ENCODE measurements at places on chromosomes 2 and 18.

GRCh38 chr2:212843409-212844199, 305.0 kb upstream of the ERBB4 start:
- DNase-seq: no peak

DNA sequence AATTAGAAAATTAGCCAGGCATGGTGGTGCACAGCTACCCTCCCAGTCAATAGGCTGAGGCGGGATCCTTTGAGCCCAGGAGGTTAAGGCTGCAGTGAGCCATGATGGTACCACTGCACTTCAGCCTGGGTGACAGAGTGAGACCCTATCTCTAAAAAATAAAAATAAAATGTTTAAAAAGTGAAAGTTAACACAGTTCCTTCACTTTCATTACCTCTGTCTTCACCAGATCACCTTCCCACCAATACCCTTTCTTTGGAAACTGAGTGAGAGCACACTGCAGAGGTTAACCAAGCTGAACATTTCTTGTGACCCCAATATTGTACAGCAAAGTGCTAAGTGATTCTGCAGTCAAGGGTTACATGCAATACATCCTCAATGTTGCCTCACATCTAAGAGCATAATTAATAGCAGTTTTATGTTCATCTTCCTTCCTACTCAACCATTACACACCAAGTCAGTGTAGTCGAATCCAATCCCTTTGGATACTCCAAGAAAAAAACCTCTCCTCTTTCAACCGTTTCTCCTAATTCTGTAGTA, 1.7 kb downstream of the L3MBTL4 start:
- DNase-seq: no peak

- no peak for DNase-seq
These were observed 15.3 kb upstream of the MPPE1 start for GRCh38 chr18:11923450-11923849.

DNA sequence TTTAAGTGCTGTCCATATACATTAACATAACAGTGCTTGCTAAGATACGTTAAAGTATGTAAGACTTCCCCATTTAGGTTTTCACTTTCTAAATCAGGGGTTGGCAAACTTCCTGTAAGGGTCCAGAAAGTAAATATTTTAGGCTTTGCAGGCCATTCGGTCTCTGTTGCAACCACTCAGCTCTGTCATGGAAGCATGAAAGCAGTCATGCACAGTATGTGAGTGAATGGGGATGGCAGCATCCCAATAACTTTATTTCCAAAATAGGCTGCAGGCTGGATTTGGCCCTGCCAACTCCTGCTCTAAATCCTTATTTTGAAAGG, 128.7 kb downstream of the PLA2R1 start:
- DNase-seq: no peak

DNA sequence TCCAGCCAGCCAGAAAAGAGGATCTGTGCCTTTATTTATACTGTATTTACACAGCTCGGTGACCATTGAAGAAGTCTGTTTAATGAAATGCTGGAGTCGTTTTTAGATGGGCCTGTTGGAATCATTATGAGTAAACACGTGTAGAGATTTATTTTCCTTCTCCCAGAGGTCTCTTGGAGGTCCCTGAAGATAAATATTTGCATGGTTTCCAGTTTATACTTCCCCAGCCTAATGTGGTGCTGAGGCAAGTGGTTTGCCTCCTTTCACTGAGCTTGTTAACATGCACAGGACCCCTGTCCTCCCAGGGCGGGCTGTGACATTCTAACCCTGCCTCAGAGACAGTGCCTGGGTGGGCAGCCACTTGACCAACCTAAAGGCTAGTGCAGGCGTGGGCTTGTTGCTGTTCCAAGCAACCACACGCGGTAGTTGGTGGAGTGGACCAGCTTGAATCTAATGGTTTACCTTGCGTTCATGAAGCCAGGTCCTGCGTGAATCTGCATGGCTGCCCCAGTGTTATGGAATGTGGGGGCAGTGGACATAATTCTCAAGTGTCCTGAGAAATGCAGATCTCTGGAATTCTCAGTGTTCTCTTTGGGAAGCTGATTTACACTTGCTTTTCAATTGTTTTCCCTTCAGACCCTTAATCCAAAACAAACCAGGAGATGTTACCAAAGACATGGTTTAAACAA, 130.2 kb upstream of the DLX2 start:
- DNase-seq: no peak

DNA sequence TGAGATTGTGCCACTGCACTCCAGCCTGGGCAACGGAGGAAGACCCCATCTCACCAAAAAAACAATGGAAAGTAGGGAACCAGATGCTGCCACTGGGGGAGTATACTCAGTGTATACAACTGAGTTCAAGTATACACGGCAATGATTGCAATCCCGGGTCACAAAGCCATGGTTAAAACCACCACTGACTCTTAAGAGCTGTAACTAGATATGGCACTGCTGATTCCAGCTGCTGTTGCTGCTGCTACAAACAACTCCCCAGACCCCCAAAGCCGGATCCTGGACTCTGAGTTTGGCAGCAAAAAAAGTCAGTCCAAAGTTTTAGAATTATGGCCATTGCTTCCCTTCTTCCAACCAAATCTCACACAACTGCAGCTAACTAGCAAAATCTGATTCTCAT, 43.7 kb upstream of the COX7A2L start:
- no peak for DNase-seq

DNA sequence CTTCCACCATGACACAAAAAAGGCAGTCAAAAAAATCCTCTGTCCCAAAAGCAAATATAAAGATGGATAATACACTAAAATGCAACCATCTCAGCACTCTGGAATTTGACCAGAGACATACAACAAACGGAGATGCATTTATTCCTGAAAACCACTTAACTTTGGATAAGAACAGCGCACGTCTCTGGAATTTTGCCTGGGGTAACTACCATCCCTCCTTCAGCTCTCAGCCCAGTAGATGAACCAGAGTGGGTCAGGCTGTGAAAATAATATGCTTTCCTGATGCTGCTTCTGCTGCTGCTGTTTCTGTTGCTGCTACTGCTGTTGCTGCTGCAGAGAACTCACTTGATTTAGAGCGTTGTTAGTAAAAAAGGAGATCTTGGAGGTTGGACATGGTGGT, 133.8 kb upstream of the ACVR2A start:
- no peak for DNase-seq

DNA sequence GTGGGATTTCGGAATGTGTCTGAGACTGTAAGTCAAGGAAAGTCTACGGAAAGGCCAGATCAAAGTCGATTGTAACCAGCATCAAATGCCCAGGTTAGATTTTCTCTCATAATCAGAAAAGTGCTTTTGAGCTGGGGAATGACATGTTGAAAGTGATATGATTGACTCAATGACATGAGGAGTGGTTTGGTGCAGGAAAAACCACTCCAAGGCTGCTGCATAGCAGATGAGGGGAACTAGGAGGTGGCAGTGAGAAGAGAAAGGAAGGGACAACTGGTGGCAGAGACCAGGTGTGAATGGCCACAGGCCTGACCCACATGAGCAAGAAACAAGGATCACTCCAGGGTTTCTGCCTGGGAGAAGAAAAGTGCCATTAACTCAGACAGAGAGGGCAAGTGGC, 822 bp downstream of the SLC35F6 start:
- DNase-seq: no peak

GRCh38 chr18:23495723-23496440, 7.4 kb upstream of the RMC1 start:
- no peak for DNase-seq

- DNase-seq: no peak
These were observed 2.9 kb upstream of the MRPL44 start for GRCh38 chr2:223954401-223954800.

- peak; percentile 79 for DNase-seq
These were observed at the start of gene MTLN for GRCh38 chr2:110211938-110212858. Gene MTLN (minus strand): TSS chr2:110212547. CDS start chr2:110212525, 22 bp downstream.

GRCh38 chr18:31511098-31511497, 13.1 kb downstream of the DSG2 start:
- no peak for DNase-seq

DNA sequence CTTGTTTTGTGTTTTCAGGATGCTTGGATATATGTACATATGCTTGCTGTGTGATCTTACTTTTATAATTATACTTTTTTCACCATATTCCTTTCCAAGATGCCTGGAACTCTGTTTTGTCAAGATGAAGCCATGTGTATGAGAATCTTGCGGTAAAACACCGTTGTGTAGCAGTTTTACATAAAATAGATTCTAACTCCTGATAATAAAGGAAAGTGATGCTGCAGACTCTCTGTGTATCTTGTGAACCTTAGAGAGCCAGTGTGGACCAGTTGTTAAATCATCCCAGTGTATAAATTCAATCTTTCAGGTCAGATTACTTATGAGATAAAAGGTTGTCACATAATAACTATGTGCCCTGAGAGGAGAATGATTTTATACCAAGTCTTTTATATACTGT, 12.5 kb upstream of the ITGA4 start:
- DNase-seq: no peak

DNA sequence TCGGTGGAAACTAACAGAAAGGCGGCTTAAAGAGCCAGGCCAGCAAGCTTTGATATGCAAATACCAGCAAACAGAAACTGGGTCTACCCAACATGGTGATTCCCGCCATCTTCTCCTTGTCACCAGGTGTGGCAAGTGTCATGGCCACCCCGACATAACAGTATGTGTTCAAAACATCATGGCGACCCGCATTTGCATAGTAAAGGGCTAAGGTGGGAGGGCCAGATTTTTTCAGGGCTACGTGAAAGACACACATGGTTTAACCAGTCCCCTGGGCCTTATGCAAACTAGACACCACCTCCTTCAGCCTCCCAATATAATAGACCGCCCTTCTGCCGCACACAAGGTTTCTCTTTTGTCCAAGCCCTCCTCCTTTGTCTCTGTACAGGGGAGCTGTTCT, 260.4 kb downstream of the METTL4 start:
- DNase-seq: no peak

DNA sequence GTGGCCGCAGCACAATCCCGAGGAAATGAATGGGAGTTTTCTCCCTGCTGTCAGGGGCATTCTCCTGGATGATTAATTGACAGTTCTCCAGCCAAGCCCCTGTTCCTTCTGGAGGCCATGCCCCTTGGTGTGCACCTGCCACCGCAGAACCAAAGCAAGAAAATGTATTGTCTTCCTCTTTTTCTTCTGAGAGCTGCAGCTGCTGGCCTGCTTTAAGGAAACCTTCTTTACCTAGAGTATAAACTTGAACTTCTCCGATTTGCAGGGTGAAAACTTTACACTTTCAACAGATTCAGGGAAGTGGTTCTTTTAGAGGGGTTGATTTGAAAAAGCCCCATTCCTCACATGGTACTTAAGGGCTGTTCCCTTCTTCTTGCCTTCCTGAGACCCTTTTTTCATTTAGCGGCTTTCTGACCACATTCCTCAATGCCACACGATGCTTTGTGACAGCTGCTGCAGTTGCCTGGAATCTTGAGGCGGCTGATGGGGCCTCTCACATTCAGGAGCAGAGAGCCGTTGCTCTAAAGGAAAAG, 402.8 kb downstream of the TXNL1 start:
- no peak for DNase-seq

GRCh38 chr2:13917958-13918357, 714.6 kb upstream of the LRATD1 start:
- DNase-seq: no peak

DNA sequence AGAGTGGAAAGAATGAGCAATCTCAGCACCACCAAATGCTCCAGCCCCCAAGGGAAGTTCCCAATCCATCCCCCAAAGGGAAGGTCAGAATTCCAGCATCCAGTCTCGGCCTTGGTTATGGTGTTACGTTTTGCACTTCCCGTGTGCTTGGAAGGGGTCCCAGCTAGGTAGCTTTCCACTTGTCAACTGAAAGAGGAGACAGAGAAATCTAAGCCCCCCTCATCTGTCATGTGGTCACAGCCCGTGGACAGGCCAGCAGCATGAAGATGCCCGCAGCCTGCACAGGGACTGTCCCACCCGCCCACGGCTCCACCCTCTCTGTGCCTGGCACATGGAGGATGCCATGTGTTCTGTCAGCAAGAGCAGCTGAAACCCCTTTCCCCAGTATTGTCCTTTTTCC, 32.1 kb downstream of the RHOB start:
- DNase-seq: no peak

DNA sequence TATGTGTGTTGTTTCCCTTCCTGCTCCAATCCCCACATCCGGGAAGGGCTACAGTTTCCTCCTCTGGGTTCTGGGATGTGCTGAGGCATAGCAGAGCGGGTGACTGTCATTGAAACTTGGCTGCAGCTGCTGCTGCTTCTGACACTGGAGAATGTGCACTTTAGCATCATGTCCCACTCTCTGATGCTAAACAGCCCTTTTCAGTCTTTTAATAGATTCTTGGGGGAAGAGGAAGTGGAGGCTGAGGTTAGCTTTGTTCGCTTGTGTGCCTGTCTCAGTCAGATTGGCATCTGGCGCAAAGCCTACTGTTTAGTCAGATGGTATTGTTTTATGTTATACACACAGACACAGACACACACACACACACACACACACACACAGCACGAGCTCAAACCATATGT, 136.5 kb upstream of the RND3 start:
- no peak for DNase-seq

- DNase-seq: no peak
These were observed 131.6 kb downstream of the SCG2 start for GRCh38 chr2:223470602-223471001.

GRCh38 chr2:144086965-144087364, 433.0 kb downstream of the ZEB2 start:
- DNase-seq: no peak

GRCh38 chr2:13596233-13596632, 879.5 kb downstream of the TRIB2 start:
- DNase-seq: no peak

DNA sequence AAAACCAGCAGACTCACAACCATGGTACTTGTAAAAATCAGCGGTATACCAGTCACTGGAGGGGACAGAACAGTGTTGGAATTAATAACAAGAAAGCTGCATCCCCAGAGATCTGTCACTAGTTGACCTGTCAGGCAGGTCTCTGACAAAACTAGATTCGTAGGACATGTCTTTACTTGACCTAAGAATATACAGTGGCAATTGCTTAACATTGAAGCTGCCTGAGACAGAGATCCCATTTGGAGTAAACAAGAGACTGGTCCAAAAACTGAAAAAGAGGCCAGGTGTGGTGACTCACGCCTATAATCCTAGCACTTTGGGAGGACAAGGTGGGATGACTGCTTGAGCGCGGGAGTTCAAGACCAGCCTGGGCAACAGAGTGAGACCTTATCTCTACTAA, 7.2 kb upstream of the SS18 start:
- DNase-seq: no peak

DNA sequence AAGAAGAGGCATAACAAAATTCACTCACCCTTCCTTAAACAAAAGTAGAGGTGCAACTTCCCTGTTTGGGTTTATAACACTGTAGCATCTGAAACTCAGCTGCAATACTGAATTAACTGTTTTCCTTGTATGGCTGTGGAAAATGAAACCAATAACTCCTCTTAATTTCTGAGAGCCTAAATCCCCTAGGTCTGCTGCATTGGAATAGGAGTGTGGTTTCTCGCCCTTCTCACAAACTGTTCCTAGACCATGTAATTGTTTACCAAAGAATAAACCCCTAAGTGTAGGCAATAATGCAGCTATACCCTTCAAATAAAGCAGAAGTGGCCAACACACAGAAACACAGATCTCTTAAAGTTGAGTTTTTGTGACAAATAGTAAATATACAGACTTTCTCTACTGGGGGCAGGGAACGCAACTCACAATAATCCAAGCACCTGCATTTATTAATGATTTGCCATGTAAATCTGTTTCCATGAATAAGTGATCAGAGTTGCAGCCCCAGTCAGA, 52.0 kb downstream of the RASGRP3 start:
- DNase-seq: no peak

- DNase-seq: peak; percentile 48
These were observed 50.5 kb downstream of the ZFP36L2 start for GRCh38 chr2:43175876-43176275.

GRCh38 chr2:42547446-42548295, 20.8 kb upstream of the MTA3 start:
- DNase-seq: no peak
